Activated CD8-positive, alpha-beta memory T cell treated with anti-CD3 and anti-CD28 coated beads, Interleukin-2, amount 50 U/mL, for 48 hours (primary cell): ENCODE measurements at places on chromosomes 7 and 10.

DNA sequence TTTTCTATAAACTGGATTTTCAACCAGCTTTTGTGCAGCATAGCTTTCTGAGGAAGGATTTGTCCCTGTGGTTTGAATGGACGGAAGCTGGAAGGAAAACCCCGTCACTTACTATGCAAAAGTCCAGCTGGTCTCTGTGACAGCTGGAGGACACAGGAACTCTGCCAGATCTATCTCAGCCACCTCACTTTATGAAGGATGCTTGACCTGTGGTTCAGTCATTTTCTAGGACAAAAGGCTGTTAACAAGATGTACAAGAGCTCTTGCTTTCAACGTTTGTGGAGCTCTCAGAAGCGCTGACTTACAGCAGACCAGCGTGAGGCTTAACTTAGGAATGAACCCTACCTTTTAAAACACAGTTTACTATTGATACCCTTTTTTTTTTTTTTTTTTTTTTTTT is 90.8 kb downstream of the CREM start:
- DNase-seq: no peak

GRCh38 chr10:45180946-45181875 is 134.2 kb downstream of the OR13A1 start:
- DNase-seq: no peak

DNA sequence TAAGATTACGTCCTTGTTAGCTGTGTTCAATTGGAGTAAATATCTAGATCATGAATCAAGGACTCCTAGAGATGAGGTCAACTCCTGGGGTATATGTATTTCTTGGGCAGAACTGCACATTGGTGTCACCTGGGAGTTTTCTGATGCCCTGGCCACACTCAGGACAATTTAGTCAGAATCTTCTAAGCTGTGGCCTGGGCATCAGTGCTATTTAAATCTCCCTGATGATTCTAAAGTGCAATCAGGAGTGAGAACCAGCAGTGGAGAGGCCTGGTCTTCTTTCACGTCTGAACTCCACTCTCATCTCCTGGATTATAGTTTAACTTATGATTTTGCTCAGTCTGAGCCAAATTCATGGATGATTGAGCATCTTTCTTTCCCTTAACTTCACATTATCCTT is 218.0 kb downstream of the BMPER start:
- no peak for DNase-seq

DNA sequence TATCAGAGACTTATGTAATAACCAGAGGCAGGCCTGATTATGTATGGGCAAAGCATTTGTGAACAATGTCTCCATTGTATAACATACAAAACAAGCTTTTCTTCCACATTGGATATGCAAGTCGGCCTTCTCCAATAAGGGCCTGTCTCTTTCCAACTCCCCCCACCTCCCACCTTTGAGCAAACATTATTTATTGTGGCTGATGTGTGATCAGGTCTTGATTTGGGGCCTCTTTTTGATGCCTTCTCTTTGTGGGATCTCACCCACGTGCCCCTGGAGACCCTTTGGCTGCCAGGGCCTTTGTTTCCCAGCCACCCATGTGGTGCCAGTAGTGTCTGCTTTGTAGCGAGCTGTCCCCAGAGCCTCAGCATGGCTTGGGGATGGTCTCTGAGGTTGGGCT is 53.0 kb downstream of the TCF7L2 start:
- DNase-seq: no peak

- DNase-seq: no peak
These were observed 162.5 kb upstream of the LYZL2 start for GRCh38 chr10:30792025-30792424.

- no peak for DNase-seq
These were observed 34.6 kb downstream of the AGK start for GRCh38 chr7:141585592-141586510.

GRCh38 chr7:110856704-110857103 is 234.2 kb upstream of the LRRN3 start:
- DNase-seq: no peak
